ENCODE measurements at places on chromosomes 12 and 14.

DNA sequence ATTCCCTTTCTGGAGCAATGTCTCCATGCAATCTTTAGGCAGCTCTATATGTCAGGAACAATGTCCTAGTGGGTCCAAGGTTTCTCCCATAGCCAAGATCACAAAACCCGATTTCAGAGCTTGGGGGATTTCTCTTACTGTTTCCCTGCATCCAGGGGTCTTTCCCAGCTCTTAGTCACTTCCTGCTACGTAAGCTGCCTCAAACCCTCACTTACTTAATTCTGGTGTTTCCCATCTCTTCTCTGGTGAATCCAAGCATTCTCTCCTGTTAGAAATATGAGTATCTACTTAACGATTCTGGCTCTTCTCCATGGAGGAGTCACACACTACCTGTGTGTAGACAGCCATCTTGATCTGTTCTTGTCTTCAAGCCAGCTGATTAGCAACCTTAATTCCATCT is 80.0 kb downstream of the IFNG-AS1 start:
- DNase-seq = no peak

- no peak for DNase-seq
These were observed at the start of gene TNS2 for GRCh38 chr12:53049571-53050318. Gene TNS2, plus strand, starts transcription at chr12:53050065. Its CDS starts 121 bp downstream, at chr12:53050186.

DNA sequence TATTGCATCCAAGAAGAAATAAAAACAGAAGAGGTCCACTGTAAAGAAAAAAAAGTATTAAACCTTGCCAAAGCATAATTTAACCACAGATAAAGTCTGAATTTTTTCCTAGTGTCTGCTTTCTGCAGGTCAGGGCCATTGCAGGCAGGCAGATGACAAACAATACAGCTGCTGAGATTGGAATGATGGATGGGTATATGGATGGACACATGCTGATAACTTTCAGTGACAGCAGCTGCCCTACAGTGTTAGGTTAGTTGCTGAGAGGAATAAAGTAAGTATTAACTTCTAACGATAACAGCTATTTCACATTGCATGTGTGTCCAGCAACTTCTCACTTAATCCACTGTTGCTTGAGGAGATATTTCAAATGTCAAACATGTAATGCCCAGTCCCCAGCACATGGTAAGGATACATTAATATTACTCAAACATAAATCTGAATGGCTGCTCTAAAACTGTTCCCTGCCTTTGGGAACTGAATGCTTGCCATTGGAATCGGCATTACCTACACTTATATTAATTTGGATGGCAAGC is 515.3 kb downstream of the RMST start:
- DNase-seq = no peak

DNA sequence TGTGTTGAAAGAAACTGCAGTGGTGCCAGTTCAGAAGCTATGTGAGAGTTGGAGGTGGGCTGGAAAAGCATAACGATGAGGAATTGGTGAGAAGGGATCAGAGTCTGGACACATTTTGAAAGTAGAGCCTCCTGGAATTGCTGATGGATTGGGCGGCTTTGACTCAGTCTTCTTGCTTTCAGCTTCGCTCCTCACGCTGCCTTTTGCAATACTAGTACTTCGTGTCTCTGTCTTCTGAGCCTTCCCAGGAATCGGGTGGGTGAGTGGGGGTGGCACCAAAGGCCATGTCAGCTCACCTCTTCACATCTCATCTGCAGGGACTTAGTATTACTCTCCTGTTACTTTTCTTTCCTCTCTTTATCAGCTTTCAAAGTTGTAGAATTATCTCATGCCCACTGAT is 101.6 kb upstream of the RFX4 start:
- DNase-seq = no peak

DNA sequence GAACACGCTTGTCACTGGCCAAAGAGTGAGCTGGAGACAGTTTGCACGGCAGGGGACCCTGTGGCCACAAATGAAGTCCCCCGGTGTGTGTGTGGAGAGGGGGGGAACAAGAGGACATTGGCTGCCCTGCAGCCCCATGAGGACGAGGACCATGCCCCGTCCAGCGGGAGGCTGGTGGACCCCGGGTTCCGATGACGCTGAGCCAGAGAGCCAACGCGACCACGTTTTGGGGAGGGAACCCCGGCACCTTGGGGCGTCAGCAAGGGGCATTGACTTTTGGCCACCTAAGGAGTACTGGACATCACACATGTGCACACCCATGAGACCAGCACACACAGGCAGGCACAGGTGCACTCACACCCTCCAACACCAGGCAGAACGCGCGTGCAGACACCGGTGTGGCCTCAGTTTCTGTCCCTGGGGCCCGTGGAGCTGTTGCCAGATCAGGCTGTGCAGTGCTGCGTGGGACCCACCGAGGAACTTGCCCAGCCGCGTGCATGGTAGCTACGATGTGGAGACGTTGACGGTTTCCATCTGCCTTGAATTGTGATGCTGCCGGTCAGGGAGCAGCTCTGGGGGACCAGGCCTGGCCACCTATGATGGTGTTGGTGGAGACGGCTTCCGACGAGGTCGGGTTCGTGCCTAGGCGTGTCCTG is 26.5 kb downstream of the NOC4L start:
- no peak for DNase-seq

GRCh38 chr12:82746668-82747067 is 60.0 kb downstream of the TMTC2 start:
- DNase-seq = no peak

- no peak for DNase-seq
These were observed 238.5 kb downstream of the GPHN start for GRCh38 chr14:66746316-66747006.

DNA sequence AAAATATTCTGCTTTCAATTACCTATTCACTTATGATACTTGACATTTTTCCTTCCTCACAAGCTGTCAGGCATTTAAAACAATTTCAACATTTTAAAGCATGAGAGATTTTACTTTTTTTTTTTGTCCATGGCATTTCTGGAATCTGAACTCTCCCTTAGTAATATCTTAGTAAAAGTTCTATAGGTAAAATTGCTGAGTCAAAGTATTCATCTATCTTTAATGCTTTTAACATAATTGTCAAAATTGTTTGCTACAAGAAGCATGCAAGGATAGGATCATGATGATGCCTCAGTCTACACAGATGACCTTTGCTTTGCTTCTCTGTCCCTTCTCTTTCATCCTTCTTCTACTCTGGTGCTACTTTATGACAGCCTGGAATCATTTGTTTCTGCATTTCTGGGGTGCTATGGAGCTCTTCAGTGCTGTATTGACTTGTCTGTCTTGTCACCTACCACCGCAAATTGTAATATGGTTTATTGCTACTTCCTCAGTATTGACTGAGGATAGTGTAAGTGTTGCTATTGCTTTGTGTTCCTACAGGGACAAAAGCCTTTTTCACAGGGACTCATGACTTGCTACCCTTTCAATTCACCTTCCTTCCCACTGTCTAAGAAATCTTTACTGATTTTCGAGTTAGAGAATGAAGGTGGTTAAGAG is 589.8 kb upstream of the ATP2B1 start:
- DNase-seq = no peak

- no peak for DNase-seq
These were observed 65.3 kb downstream of the DENND5B start for GRCh38 chr12:31525496-31526157.

GRCh38 chr12:105409801-105410471 is 79.4 kb downstream of the C12orf75 start:
- DNase-seq = no peak

DNA sequence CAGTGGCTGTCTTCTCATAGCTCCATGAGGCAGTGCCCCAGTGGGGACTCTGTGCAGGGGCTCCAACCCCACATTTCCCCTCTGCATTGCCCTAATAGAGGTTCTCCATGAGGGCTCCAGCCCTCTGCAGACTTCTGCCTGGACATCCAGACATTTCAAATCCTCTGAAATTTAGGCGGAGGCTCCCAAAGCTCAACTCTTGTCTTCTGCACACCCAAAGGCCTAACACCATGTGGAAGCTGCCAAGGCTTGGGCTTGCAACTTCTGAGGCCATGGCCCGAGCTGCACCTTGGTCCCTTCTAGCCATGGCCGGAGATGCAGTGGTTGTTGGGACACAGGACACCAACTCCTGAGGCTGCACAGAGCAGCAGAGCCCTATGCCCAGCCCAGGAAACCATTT is 20.5 kb upstream of the PPP2R5C start:
- no peak for DNase-seq

DNA sequence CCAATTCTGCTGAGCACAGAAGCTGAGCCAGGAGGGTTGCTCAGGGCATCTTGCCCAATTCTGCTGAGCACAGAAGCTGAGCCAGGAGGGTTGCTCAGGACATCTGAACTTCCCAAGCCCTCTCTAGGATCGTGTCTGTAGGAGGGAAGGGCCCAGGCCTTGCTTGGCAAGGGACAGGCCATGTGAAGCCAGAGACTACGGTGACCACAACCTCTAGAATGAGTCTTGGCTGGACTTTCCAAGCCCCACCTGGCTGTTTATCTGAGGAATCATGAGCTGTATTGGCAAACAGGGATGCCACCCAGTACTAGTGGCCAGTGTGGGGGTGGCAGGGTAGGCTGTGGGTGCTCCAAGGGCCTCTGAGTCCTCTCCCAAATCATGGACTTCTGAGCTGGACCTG is 7.7 kb upstream of the SERPINA6 start:
- DNase-seq = no peak

DNA sequence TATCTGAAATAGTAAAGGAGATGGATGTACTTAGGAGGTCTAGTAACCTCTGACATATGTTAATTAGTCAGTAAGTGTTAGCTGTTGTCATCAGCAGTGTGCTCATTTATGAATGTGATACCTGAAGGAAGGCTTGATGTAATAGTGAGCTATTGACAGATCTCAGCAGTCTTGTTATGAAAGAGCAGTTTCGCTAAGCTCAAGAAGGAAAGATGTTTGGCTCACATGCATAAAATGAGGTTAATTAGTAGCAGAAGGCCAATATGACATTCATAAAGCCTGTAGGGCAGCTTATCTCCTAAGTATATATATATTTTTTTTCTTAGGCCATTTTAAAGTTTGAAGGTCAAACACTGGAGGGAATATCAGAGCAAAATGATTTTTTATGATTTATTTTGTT is 2.8 kb downstream of the FAM234B start:
- DNase-seq = no peak

DNA sequence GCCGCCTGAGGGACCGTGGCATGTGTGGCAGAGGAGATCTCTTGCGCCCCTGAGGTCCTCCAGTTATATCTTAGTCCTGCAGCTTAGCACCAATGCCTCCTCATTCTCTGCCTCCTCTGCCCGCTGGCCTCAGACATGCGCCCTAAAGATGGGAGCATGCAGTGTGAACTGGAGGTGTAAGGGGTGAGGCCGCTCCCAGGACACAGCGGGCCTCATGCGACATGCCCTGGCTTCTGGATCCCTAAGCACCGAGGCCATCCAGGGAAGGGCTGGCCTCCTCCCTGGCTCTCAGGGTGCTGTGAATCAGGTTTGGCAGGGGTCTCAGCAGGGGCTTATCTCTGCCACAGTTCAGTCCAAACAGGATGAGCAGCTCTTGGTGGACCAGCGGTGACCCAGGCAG is 86.9 kb downstream of the CACNA1C start:
- DNase-seq = no peak

DNA sequence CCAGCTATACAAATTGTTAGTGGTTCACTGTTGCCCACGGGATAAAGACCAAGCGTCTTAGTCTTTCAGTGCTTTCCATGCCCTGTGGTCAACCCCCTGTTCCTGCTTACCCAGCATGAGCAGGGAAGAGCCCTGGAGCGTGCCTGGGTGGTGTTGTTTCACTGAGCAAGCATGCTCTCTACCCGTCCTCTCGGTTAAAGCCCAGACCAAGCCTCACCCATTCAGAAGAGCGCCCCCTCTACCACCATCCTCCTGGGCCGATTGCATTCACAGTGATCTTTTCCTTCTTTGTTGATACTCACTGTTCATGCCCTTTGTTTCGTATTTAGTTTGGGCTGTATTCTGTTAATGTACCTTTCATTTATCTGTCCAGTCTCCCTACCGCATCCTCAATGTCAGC is 25.1 kb downstream of the DYRK4 start:
- no peak for DNase-seq

- no peak for DNase-seq
These were observed 106.9 kb upstream of the PTPRB start for GRCh38 chr12:70744178-70744577.

DNA sequence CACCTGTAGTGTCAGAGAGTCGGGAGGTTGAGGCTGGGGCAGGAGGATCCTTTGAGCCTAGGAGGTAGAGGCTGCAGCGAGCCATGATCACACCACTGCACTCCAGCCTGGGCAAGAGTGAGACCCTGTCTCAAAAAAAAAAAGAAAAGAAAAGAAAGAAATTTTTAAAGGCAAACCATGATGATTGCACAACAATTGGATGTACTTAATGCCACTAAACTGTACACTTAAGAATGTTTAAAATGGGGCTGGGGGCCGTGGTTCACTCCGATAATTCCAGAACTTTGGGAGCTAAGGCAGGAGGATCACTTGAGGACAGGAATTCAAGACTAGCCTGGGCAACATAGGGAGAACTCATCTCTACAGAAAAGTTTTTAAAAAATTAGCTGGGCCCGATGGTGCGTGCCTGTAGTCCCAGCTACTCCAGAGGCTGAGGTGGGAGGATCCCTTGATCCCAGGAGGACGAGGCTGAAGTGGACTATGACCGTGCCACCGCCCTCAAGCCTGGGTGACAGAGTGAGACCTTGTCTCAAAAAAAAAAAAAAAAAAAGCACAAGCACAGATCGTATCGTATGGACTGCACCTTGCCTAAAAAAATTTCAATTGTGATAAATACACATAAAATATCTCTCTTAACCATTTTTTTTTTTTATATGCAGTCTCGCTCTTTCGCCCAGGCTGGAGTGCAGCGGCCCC is 32.7 kb downstream of the JAG2 start:
- no peak for DNase-seq

DNA sequence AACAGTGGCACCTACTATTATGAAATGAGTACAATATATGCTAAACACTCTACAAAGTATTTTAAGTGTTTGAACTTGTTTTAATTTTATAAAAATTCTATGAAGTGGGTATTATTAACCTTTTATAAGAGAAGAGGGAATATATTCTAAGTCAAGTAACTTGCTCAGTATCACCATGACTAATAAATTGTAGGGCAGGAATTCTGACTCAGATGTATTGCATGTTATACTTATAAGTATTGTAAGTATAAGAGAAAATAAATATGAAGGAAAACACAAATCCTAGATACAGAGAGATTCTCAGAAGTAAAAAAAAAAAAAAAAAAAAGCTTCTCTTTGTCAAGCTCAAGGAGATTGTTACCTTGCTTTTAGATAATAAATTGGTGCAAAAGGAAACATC is 893.2 kb downstream of the SLC16A7 start:
- no peak for DNase-seq

DNA sequence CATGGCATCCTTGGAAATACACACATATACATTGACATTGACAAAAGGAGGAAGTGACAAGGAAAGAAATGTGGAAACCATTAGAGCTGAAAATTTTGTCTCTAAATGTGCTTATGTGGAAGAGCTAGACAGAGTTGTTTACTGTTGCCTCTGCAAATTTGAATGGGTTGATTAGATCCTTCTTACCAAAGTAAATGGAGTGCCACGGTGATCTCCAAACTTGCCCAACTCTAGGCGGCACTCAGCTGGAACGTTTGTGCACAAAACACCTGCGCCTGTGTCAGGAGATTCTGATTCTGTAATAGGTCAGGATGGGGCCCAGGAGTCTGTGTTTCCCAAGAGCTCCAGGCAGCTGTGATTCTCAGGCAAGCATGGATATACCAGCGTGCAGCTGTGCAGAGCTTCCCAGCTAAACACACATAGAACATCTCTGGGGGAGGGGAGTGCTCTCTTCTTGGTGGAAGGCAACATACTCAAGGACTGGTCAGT is 77.8 kb upstream of the BDKRB2 start:
- no peak for DNase-seq

- no peak for DNase-seq
These were observed 27.1 kb upstream of the PCNX4 start for GRCh38 chr14:60064491-60065072.

All from stimulated activated CD4-positive, alpha-beta T cell treated with anti-CD3 and anti-CD28 coated beads, Interleukin-4, amount 100 ng/mL, for 48 hours (primary cell).